CD8-positive, alpha-beta T cell (primary cell): ENCODE measurements at places on chromosomes 7 and 10.

DNA sequence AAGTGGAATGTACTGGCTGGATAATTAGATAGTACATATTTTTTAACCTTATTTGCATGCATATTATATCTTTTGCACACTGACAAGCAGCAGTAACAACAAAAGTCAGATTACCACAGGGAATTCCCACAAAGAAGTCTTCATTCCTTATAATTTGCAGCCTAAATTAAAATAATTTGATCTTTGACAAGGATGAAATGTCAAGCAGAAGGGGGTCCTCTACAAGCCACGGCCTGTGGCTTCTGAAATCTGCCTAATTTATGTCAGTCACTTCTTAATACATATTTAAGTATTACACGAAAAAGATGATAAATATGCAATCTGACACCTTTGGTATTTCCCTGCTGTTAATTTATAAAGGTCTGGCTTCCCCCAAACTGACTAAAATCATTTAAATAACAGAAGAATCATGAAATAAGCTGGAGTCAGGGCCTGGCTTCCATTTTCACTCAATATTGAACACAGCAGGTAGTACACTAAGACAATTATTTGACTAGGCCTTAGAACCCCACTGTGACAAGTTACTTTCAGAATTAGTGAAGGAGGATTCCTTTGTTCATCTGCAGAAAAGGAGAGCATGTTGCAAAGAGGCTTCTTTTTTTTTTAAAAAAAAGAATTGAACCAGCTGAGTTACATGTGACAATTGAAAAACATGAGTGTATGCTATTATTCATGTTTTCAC, 351.1 kb upstream of the ETV1 start:
- no peak for DNase-seq

GRCh38 chr7:101598422-101598985, 30.6 kb downstream of the MYL10 start:
- DNase-seq: no peak

- DNase-seq: no peak
These were observed 7.4 kb downstream of the HK1 start for GRCh38 chr10:69285699-69286098.

DNA sequence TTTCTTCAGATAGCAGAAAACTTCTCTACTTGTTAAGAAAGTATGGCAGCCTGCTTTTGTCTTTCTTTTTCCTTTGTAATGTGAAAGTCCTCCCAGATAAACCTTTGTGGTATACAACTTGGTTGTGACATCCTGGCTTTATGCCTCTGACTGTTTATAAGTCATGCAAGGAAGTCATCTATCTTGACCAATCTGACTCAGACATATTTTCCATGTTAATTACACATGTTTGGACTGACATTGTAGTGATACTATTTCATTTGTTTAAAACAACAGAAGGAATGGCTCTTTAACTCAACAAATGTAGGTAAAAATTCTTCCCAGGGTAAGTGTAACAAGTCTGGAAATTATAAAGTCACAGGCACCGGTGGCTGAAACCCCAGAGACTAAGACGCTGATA, 341.6 kb upstream of the MEOX2 start:
- no peak for DNase-seq

- no peak for DNase-seq
These were observed 153.6 kb downstream of the FGFR2 start for GRCh38 chr10:121444520-121445165.

GRCh38 chr7:133912916-133913697, 214.0 kb upstream of the LRGUK start:
- no peak for DNase-seq

DNA sequence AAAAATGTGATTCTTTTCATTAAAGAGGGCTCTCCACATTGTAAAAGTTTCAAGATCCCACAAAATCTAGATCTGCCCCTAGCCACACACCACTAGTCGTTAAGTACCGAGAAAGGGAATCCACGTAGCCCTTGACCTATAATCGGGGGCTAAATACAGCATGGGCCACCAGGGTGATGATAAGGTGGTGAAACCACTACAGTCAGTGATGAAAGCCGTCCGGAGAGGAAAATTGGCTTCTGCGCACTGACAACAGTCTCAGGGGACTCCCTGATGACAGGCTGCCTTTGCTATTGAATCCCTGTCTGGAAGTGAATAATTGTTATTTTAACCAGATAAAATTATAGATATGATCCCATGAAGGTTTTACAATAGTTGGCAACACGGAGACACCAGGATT, 4.6 kb downstream of the TECTB start:
- no peak for DNase-seq

DNA sequence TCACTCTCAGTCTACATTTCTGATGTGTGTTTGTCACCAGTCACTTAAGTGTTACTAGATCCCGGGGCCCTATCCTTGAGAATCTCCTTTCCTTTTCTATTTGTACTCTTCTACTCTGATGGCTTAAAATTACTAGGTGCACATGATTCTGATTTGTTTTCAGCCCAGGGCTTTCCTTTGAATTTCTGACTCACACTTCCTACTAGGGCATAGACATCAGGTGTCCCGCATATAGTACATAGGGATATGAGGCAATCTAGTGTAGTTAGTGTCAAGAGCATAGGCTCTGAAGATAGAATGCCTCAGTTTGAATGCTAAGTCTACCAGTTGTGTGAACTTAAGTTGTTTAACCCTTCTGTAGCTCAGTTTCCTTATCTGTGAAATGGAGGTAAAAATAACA, 49.4 kb upstream of the LRRN3 start:
- DNase-seq: no peak

DNA sequence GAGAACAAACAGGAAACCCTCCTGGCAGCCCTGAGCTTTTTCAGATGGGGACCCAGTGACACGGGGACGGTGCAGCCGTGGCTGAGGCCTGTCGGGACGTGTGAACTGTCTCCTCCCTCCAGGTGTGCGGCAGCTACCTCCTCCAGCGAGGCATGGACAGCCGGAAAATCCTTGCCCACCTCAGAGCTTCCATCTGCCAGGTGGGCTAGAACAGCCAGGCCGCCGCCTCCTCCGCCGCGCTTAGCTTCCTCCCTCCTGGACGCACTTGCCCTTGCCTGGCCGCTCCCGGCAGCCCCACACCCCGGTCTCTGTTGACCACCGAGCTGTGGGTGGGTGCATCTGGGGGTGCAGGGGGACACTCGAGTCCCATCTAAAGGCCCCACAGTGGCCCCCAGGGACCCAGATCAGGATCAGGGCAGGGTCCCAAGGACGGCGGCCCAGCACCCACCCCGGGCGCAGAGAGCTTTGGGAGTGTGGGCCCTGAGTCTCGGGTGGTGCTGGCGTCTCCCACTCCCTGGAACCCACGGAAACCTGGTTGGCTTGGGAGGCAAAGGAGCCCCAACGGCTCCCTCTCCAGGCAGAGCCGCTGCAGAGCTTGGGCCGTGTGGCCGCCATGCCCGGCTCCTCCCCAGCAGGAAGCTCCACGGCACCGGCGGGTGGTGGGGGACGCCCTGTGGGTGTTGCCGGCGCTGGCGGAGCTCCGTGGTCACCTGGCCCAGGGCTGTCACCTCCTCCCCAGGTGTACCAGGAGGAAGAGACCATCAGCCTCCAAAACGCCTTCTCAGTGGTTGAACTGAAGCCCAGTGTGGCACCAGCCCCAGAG, 32.9 kb upstream of the UTF1 start:
- no peak for DNase-seq

- no peak for DNase-seq
These were observed 91.5 kb upstream of the MXI1 start for GRCh38 chr10:110115784-110116520.

GRCh38 chr7:103934508-103934907, 55.0 kb downstream of the RELN start:
- DNase-seq: no peak

- DNase-seq: no peak
These were observed 30.1 kb downstream of the C10orf90 start for GRCh38 chr10:126640401-126640800.

DNA sequence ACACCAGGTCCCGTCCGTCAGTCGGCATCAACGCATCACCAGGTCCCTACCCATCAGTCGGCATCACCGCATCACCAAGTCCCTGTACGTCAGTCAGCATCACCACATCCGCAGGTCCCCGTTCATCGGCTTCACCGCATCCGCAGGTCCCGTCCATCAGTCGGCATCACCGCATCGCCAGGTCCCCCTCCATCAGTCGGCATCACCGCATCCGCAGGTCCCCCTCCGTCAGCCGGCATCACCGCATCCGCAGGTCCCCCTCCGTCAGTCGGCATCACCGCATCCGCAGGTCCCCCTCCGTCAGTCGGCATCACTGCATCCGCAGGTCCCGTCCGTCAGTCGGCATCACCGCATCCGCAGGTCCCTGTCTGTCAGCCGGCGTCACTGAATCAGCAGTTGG, 55.1 kb downstream of the IGF2BP3 start:
- DNase-seq: no peak

- DNase-seq: no peak
These were observed 23.6 kb upstream of the SRI start for GRCh38 chr7:88243345-88243909.

GRCh38 chr10:15182540-15183207, 14.2 kb upstream of the NMT2 start:
- no peak for DNase-seq

GRCh38 chr10:89475125-89475524, 60.3 kb downstream of the SLC16A12 start:
- DNase-seq: no peak

- DNase-seq: no peak
These were observed 233.1 kb upstream of the KLF6 start for GRCh38 chr10:4018054-4018511.

DNA sequence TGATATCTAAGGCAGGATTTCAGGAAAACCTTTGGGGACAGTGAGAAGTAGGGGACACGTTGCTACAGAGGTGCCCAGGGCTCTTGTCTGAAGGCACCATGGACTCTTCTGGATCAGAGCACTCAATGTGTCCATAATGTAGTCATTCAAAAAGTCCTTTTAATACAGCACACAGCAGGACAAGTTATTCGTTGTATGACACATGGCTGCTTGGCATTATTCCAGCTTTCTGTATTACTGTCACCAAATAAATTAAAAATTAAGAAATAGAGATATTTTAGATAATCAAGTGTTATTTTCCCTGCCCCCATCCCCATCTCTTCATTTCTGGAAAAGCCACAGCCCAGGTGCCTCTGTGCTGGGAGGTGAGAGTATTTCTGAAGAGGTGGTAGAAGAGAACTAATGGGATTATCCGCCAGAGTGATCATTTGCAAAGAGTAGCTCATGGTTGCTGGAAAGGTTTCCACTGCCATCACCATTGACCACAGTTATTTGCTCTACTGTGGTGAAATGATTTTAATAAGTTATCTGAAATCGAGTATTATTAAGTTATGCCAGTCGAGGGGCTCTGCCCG, 83.0 kb downstream of the CXCL12 start:
- DNase-seq: no peak

DNA sequence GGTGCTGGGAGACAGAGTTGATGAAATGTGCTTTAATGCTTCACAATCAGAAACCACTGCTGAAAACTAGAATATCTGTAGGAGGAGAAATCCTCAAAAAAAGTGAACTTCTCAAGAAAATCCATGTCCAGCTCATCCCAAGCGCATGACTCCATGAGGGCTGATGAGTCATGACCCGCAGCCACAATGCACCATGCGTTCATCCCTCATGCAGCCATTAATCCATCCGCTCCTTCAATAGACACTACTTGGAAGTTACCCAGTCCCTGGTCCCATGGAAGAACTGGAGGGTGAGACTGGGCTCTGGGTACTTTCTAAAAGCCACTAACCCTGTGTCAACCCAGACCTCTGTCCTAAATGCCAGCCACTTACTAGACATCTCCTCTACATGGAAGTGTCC, 24.4 kb downstream of the TMEM273 start:
- DNase-seq: no peak

DNA sequence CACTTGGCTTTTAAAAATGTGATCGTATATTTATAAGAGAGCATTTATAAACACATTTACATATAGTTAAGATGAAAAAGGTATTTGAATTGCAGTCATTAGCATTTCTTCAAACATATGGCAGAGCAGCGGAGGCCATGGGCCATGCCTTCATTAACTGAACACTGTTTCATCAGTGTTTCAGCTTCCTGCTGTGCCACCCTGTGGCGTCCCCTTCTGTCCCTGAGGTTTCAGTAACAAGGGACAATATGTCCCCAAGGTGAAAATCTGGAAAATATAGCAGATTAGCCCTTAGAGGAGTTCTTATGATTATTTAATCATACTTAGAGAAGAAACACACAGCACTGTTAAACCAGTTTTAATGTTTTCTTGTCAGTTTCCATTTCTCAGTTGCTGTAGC, 577.8 kb downstream of the ETV1 start:
- no peak for DNase-seq

DNA sequence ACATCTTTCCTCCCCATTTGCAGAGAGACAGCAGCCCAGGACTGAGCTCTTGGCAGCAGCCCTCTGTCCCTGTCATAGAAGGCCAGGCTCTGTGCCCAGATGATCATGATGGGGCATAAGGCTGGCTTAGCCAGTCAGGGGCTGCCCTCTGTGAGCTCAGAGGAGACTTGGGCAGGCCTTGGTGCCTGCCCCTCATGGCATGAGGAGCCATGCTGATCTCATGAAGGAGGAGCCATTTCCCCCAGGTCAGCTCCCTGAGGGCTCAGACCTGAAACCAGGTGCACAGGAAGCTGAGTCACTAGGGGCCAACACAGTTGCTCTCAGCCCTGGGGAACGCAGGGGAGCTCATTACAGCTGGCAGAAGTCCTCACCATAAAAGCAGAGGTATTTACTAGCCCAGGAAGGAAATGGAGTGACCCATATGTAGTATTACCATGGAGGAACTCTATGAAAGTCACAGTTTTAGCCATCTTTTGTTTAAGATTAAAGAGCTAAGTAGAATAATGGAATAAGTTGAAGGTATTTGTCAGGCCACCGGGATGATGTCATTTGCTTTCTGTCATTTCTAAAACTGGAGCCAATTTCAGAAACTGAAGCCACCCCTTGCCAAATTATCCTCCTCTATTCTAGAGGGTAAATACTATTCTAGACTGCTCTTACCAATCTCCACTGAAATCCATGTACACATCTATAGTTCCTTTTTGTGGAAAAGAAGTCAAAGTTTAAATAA, 362.4 kb upstream of the ZNF32 start:
- no peak for DNase-seq

DNA sequence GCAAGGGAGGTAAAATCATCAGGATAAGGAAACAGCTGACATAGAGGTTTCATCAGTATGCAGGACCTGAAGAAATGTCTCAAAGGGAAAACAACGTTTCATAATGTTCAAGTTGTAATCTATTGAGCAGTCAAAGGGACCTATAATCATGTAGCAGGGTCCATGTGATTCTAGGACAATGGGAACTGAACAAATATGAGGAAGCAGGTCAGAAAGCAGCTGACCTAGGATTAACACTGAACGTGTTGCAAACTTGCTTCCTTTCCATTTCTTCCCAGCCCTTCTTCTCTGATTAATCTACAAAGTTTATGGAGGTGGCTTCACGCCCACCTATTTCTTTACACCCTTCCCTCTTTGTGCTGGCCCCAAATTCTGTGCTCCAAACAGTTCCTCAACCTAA, 256.9 kb upstream of the AKR1E2 start:
- no peak for DNase-seq

GRCh38 chr10:121296378-121296777, 301.9 kb downstream of the FGFR2 start:
- no peak for DNase-seq
